ENCODE measurements at places on chromosomes 2 and 18. TPM values are rescaled to one million over a fixed set of nuclear protein-coding genes. Genes with fewer than 3 reads are reported as not detected.

DNA sequence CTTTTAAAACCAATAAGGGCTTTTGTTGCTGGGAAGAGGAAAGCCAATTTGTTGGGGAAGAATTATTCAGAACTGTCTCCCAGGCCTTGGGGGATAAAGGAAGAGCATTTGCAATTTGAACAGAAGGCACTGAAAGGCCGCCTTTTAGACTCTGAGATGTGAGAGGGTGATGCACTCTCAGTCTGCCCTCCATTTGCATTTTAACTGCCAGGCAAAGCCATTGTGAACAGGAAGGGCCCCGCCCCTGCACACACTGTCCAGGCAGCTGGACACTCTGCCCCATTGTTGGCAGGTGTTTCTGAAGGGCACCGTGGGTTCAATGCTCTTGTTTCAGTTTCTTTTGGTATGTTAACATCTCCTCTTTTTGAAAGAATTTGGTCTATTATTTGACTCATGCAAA, 169.5 kb upstream of the COPS8 start:
- no peak for DNase-seq

DNA sequence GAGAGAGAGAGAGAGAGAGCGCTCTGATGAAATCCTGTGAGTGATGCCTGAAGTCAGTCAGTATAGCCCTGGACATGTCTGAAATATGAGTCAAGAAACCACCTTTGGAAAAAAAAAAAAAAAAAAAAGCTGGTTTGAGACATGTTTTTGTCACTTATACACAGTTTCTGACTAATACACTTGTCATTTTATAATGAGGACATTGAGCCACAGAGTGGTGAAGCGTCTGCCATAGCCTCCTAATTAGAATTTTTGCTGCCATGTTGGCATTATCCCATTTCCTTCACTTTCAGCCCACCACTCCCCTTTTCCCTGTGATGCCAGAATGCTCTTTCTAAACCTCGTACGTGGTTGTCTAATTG, 15.7 kb upstream of the MYO3B start:
- DNase-seq: no peak

DNA sequence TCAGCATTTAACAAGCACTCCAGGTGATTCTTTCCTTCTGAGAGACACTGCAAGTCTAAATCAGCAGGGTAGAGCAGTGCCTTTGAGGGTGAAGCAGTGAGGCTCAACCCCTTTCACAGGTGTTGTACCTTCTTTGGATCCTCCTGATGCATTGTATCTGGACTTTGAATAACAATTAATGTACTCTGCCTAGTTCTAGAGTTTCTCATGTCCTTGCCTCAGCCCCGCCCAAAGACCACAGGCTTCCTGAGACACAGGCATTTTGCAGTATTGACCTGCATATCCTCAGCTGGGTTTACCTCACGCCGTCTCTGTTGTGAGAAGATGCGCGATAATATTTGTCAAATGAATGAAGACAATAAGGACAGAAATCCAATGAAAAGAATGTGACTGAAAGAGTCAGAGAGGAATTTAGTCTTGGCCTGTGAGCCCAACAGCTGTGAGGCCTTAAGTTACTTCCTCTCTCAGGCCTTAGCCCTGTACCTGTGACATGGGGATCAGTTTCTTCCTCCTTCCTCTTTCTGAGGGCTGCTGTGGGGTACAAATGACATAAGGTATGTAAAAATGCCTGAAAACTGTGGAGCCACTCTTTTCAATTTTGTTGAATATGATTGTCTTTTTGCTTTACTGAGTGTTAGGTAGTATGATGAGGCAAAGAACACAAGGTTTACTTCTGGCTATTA, 43.7 kb downstream of the WIPF1 start:
- no peak for DNase-seq

POTEJ gene
- not detected for total RNA-seq

GRCh38 chr2:120763508-120763907, 27.8 kb downstream of the GLI2 start:
- no peak for DNase-seq

RRM2 gene
- total RNA-seq: 16.1 TPM

DNA sequence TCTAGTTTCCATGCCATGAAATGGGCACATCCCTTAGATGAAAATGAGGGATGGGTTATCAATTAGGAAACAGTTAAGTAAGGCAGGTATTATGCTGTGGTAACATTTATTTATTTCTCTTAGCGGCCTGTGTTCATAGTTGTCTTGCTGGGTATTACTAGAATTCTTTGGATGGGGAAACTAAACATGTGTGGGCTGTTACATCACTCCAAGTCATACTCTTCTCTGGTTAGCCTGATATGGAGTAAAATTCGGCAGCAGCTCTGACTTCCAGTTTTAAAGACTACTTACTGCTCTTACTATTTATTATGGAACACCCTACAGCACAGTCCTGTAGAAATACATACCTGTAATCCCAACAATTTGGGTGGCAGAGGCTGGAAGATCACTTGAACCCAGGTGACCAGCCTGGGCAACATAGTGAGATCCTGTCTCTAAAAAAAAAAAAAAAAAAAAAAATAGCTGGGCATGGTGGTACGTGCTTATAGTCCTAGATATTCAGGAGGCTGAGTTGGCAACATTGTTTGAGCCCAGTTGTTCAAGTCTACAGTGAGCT, 33.1 kb upstream of the RASGRP3 start:
- DNase-seq: no peak

DNA sequence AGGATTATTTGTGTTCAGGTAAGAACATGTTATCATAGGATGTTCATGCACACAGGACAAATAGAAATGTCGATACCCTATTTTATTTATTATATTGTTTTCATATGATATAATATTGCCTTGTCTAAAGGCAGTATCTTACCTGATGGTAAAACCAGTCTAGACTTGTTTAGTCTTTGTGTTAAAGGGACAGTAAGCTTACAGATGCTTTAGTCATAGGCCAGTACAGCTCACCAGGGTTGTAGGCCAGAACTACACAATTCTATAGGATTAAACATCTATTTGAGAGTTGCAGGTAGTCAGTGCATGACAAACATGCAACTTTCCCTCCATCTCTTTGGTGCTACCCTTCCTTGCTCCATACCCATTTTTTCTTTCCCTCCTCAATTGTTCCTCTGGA, 158.5 kb downstream of the GALNT3 start:
- DNase-seq: no peak

- no peak for DNase-seq
Observed at GRCh38 chr2:229752970-229753729, 38.8 kb upstream of the DNER start.

ASB18 gene
- total RNA-seq: not detected

ABCB11 gene
- 0.48 TPM for total RNA-seq

TTC27 gene
- total RNA-seq: 14.1 TPM

DNA sequence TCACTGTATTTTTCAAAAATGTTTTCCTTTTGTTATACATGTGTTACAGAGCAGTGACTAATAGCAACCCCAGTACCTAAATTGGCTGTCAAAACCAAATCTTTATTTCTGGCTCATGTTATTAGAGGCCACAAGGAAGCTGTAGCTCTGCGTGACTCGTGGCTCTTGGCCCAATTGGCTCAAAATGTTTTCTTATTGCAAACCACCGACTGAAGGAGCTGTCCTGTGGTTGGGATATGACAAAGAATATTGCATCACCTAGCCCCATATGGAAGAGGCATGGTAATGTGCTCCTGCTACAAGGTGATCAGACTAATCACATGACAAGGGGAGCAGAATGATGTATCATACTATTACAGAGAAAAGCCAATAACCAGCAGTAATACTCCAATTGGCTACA, 1058.5 kb downstream of the CBLN2 start:
- DNase-seq: no peak

NLRC4 gene
- 0.30 TPM for total RNA-seq

DNA sequence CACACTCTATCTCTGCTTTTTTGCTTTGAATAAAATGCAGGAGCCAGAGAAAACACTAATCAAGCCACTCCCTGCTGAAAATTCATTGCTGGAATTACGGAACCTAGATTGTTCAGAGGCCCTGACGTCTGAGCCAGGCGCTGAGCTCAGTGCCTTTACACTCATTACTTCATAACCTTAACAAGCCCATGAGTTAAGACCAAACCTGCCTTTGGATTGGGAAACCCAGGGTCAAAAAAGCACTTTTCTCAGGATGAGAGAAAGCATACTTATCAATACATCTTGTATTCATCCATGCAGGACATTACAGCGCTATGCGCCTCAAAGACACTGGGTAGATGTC, 762 bp downstream of the INO80C start:
- no peak for DNase-seq

HOXD8 gene
- total RNA-seq: not detected

All from natural killer cell (primary cell).